ENCODE measurements at places on chromosomes 12 and 14.

DNA sequence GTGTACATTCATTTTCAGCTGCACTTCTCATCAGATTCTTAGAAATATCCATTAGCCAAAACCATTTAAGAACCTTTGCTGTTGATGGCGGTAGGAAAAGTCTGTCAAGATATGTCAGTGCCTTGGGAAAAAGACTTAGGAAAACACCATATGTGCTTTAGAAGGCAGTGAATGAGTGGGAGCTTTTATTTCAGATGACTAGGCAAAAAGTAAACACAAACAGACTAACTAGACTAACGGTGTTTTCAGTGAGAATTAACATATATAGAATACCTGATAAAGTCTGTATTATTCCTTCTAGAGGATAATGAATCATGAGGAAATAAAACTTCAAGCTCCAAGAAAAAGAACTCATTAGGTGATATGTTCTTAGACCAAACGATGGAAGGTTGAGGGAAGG lies 418.9 kb downstream of the NAV3 start:
- DNase-seq: no peak

DNA sequence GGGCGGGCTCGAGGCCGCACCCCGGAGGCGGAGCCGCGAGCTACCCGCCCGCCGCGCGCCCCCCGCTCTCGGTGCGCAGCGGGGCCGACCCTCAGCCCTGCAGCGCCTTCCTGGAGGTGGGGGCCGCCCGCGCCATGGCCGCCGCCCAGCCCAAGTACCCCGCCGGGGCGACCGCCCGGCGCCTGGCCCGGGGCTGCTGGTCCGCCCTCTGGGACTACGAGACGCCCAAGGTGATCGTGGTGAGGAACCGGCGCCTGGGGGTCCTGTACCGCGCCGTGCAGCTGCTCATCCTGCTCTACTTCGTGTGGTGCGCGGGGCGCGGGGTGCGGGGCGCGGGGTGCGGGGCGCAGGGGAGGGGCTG lies at the start of gene P2RX2:
TSS of gene P2RX2 (plus strand) at position 94 of the 361 bp plus-strand sequence. CDS start at position 135, 41 bp downstream.
- no peak for DNase-seq

GRCh38 chr14:81363746-81364378 lies 36.3 kb downstream of the STON2 start:
- no peak for DNase-seq

GRCh38 chr12:132071040-132071810 lies 72.9 kb downstream of the DDX51 start:
- DNase-seq: no peak

DNA sequence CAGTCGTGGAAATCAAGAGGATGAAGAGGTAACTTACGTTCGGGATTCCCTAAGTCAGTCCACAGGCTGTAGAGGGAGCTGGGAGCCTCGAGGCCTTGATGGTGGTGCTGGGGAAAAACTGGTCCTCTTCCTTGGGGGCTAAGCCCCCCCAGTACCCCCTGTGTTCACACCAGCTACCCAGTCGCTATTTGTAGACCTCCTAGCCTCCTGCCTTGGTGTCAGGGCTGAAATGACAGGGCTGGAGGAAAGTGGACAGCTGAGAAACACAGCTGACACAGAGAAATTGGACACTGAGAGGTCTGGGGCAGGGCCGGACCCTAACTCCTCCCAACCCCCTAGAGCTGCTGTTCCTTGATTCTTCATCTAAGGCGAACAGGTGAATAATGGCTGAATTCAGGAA lies at the start of gene STAC3:
TSS of gene STAC3 (minus strand) at position 232 of the 400 bp plus-strand sequence. CDS start 1,551 bp downstream, outside the sequence.
- DNase-seq: no peak

DNA sequence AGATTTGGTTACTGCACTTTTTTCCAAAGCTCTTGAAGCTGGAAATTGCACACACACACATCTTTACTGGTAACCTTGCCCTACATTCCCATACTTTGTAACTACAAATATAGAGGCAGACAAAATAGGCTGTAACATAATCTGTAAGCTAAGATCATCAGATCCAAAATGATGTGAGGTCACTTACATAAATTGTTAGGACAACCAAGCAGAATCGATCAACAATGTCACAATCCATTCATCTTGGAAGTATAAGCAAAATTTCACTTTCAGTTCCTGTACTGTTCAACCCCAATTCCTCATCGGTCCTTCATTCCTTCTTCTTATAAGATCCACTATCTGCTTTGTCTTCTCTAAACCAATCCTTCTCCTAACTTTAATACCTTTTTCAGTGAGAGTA lies 72.6 kb downstream of the EPS8 start:
- DNase-seq: no peak

DNA sequence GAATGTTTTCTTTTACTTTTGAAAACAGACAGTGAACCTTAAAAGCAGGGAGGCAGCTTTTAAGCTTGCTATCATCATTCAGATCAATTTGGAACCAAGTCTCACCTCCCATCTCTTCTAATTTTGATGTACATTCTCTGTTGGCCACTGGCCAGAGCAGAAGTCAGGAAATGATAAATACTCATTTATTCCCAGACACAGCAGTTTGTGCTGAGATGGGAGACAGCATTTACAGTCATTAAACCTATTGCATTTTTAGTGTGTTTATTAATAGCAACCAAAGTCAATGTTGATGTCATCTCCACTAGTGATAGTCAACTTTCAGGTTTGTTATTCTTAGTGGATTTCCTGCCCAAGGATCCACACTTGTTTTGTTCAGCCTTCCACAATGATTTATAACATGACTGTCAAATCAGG lies 320.0 kb upstream of the ATP2B1 start:
- DNase-seq: no peak

DNA sequence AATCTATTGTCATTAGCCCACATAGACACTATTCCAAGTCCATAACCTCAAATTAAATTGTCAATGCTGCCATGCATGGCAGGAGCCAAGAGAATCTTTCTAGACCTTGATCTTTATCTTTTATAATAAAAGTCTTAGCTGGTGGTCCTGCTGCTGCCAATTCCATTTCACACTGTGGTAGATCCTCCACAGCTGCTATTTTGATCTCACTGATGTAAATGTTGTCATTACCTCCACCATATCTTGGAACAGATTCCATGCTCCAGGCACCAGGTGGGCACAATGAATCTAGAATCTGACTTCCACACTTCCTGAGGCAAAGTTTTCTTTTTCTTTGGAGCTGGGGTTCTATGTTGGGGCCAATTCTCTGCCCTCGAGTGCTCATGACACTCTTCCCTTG lies 161.2 kb downstream of the TMTC3 start:
- no peak for DNase-seq

- DNase-seq: no peak
These were observed 6.2 kb downstream of the LPCAT3 start for GRCh38 chr12:7012024-7012607.

GRCh38 chr14:93033983-93034670 lies 81.6 kb downstream of the ITPK1 start:
- DNase-seq: peak; percentile 3

- no peak for DNase-seq
These were observed 257.7 kb downstream of the ADGRD1 start for GRCh38 chr12:131211340-131211938.

- no peak for DNase-seq
These were observed 143.5 kb upstream of the FKBP4 start for GRCh38 chr12:2651068-2651965.

GRCh38 chr14:64867182-64867581 lies 12.5 kb downstream of the SPTB start:
- no peak for DNase-seq

DNA sequence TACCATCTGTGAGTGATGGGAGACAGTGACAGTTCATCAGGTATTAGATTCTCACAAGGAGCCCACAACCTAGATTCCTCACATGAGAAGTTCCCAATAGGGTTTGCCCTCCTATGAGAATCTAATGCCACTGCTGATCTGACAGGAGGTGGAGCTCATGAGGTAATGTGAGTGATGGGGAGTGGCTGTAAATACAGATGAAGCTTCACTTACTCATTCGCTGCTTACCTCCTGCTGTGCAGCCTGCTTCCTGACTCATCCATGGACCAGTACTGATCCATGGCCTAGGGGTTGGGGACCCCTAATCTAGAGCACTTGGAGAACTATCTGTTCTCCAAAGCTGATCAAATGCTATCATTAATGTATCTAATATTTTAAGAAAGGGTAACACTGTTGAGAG lies 17.7 kb downstream of the CLEC2D start:
- DNase-seq: no peak

DNA sequence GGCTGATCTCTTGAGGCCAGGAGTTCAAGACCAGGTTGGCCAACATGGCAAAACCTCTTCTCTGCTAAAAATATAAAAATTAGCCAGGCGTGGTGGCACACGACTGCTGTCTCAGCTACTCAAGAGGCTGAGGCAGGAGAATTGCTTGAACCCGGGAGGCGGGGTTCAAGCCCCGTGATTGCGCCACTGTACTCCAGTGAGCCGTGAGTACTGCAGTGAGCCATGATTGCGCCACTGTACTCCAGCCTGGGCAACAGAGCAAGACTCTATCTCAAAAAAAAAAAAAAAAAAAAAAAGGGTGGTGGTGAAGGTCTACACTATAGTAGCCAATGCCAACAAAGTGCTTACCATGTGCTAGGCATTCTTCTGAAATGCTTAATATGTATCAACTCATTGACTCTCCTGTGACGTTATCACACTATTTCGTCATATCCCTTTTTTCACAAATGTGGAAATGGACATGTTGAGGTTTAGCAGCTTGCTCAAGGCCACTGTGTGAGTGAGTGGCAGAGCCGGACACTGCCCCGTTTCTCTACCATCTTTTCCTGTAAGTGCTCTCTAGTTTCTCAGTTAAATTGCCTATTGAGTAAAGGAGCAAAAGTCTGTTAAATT lies 59.6 kb downstream of the GNS start:
- DNase-seq: no peak

- DNase-seq: no peak
These were observed 324.4 kb upstream of the RTL1 start for GRCh38 chr14:101227611-101228594.

DNA sequence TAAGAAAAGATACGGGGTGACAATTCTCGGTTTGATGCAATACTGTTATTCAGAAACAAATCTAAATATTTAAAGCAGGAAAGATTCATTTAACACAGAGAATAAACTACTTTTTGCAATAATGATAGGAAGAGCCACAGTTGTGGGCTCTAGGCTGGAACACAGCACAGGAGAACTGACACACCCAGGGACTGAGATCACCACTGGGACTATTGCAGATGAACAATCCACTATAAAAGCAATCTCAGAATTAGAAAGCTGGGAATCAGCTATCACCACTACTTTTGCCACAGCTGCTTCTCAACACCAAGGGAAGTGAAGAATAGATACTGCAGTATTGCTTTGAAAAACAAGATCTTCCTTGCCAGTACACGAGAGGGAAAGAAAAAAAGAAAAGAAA lies 4.1 kb upstream of the PIK3C2G start:
- DNase-seq: no peak

DNA sequence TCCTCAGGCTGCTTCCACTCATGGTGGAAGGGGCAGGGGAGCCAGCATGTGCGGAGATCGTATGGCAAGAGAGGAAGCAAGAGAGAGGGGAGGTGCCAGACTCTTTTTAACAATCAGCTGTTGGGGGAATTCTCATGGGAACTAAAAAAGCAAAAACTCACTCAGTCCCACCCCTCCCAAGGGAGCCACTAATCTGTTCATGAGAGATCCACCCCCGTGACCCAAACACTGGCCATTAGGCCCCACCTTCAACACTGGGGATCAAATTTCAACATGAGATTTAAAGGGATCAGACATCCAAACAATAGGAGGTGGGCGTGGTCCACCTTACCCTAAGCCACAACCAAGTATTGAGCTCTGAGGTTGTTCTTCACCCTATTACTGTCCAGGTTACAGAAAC lies 375.1 kb downstream of the GRIN2B start:
- DNase-seq: no peak

DNA sequence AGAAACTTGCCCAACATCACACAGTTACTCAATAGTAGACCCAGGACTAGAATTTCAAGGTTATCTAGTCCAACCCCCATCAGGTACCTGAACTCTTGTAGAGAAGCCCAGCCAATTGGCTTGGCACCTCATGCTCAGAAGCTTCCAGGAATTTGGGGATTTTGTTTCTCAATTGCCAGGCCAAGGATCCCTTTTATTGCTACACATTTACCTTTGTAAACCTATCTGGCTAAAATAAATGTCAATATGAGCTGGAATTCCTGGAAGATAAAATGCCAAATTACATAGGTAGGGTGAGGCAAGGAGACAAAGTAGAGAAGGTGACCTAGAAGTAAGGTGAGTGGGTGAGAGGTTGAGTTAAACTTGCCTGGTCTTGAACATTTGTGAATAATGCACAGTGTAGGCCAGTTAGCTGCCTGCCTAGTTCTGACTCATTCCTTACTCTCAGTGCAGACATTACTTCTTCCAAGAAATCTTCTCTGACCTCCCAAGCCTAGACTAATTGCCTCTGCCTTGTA lies 36.3 kb downstream of the SDR9C7 start:
- no peak for DNase-seq

DNA sequence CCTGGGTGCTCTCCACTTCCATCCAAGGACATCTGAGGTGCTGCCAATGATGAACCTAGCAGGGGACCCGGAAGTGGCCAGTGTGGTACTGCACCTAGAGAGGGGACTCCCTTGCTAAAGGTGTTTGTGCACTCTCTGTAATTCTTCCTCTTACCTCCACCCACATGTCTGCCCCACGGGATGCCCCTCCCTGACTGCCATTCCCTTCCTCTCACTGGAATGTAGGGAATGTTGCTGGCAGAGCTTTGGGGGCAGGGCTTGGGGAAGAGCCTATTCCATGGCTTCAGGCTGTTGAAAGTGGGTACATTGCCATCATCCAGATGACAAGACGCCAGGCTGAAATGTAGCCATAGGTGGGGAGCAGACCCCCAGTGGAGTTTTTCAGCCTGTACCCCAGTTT lies 153.2 kb downstream of the SMOC1 start:
- DNase-seq: no peak

DNA sequence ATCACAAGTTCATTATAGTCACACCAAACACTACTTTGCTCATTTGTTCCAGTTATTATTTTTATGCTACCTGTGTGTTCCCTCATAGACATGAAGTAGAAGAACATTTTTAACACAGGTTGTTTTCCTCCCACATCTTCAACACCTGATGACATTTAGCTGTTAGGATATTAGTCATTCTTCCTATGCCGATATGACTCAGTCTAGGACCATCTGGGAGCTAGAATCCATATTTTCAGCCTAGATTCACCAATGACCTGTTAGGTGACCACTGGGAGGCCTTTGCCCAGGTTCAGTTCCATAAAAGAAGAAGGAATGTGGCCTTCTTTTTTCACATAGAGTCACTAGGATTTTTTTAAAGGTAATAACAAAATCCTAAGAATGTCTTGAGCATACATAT lies 222.8 kb downstream of the C12orf42 start:
- no peak for DNase-seq

GRCh38 chr14:30949651-30950050 lies 75.3 kb downstream of the COCH start:
- no peak for DNase-seq

GRCh38 chr14:34065690-34066391 lies 115.0 kb upstream of the EGLN3 start:
- no peak for DNase-seq

DNA sequence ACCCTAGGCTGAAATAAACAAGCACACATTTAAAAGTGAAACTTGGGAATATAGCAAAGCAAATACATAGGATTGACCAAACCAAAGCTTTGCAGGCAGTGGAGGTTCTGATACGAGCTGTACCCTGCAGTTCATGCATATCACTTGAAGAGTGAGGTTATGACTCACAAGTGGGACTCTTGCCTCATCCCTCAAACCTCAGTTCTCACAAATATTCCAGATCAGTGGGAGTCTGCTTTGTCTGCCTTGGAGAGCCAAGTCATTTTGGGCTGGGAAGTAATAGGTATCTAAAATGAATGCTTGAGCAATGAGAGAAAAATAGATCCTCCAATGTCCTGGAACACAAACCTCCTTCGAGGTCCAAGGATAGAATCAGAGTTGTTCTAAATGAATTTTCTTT lies 116.4 kb downstream of the LRIG3 start:
- DNase-seq: peak; percentile 3
